NCI-H1417 treated with DMSO at 0.1 percent for 48 hours (cell line): ENCODE measurements at places on chromosomes 2 and 18.

DNA sequence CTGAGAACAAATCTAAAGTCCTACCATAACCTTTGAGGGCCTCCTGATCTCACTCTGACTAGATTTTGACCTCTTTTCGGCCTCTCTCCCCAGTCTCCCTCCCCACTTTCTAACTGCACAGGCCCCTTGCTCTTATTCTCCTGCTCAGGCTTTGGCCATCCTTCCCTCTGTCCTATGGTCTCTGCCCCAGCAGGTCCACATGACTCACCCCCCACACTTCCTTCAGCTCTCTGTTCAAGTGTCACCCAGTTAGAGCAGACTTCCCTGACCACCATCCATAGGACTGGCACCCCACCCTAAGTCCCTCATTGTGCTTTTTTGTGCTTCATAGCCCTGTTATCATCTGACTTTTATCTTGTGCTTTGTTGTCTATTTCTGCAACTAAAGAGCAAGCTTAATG, 41.2 kb upstream of the NT5C1B start:
- DNase-seq = no peak

DNA sequence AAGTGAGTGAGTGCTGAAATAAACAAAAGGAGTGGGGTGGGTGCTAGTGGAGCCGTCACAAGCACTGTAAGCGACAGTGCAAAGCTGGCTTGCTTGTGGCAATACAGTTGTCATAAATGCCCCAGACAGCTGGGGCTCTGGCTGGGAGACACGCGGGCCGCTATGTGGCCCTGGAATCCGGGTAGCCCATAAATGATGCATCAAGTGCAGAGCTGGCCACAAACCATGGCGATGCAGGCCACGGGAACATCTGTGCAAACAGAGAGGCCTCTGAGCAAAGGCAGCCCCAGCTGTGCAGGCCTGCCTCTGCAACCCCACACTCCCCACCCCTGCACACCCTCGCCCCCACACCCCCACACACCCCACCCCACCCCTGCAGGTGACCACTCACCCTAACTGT, 349.2 kb upstream of the ID2 start:
- DNase-seq = no peak

- no peak for DNase-seq
These were observed 598.6 kb downstream of the SLC4A3 start for GRCh38 chr2:220226076-220226475.

GRCh38 chr18:51191128-51191717, 6.3 kb downstream of the MEX3C start:
- DNase-seq = no peak

- no peak for DNase-seq
These were observed 75.6 kb upstream of the ID2 start for GRCh38 chr2:8606226-8606625.

DNA sequence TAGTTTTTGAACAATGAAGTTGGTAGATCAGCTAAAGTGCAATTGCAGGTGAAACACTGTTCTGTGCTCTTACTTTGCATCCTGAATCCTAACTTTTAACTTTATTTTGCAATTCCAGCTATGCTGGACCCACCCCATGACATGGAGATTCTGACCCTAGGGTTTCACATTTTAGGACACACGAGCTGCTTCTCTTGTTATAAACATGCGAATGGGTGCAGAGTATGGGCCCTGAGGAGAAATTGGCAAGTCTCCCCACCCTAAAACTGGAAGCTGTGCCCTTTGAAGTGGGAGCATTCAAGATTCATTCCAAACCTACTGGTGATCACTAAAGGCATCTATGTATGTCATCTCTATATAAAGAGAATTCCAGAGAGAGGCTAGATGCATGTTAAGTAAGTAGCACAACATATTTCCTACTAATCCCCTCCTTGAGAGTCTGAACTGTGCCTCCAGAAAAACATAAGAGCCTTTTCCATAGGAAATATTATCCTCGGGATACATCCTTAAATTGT, 794.3 kb upstream of the ZEB2 start:
- no peak for DNase-seq

GRCh38 chr2:101135412-101136296, 15.5 kb downstream of the TBC1D8 start:
- no peak for DNase-seq

GRCh38 chr18:43772907-43773306, 495.6 kb upstream of the SYT4 start:
- no peak for DNase-seq

DNA sequence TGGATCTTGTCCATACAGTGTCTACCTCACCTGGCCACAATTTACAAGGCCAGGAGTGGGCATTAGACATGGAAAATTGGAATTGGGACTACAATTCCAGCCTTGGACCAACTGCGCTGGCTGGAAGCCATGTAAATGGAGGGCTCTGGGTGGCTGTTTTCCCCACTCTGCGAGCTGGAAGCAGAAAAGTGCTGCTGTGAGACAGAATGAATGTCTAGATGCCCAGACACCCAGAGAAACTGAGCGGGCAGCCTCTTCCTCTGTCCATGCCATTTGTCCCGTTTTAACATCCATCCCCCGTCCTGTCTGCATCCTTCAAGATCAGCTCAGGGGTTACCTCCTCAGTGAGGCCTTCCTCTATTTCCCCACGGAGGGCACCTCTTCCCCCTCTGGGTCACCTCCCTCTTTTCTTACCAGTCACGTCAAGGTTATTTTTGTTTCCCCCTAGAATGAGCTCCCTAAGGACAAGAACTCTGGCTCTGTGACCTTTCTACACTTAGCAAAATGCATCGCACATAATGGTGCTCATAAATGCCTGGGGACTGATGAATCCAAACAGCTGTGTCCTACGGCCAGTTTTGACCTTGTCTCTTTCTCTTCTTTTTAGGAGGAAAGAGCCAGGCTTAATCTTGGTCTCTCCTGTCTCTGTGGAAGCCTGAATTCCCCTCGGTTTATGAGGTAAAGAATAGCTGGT, 41.2 kb downstream of the MCFD2 start:
- DNase-seq = no peak

- DNase-seq = no peak
These were observed 53.5 kb upstream of the FN1 start for GRCh38 chr2:215489288-215489848.

- no peak for DNase-seq
These were observed 48.8 kb downstream of the MAPRE2 start for GRCh38 chr18:35089891-35090550.

GRCh38 chr2:29663268-29663667, 258.1 kb downstream of the ALK start:
- DNase-seq = no peak

- no peak for DNase-seq
These were observed 42.1 kb upstream of the DSG1 start for GRCh38 chr18:31275722-31276463.

GRCh38 chr2:163604941-163605555, 130.8 kb downstream of the FIGN start:
- no peak for DNase-seq

DNA sequence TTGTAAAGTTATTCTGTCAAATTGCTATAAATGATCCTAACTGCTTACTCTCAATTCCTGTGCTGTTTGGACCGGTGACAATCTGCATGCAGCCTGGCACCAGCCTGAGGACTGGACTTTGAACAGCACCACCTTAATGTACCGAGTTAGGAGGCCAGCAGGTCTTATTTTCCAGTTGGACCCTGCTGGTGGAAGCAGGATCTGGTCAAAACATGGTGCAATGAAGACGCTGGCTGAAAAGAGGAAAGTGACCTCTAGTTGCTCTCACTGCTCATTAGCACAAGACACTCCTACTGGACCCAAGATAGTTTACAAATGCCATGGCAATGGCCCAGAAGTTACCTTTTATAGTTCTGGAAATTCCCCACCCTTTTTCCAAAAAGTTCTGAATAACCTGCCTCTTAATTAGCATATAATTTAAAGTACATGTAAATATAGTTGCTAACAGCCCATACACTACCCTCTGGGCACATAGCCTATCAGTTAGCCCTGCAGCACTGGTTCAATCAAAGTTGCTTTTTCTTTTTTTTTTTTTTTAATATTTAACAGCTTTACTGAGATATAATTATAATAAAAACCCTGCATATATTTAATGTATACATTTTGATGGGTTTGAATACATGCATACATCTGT, 35.8 kb downstream of the RBKS start:
- DNase-seq = no peak

GRCh38 chr2:133498662-133499585, 69.3 kb downstream of the NCKAP5 start:
- no peak for DNase-seq

GRCh38 chr2:70887550-70888246, 48.0 kb upstream of the ATP6V1B1 start:
- peak; percentile 78 for DNase-seq

- DNase-seq = no peak
These were observed 74.9 kb upstream of the UBE2E3 start for GRCh38 chr2:180905461-180905860.
